ENCODE measurements at places on chromosomes 13 and 19.
A peak's percentile ranks its signal among the peaks of the same experiment; 100 is the strongest.

- DNase-seq: no peak
Measured at GRCh38 chr13:114090476-114090875, 41.9 kb downstream of the RASA3 start.

- no peak for DNase-seq
Measured at GRCh38 chr19:37943480-37943879, 36.5 kb downstream of the SIPA1L3 start.

DNA sequence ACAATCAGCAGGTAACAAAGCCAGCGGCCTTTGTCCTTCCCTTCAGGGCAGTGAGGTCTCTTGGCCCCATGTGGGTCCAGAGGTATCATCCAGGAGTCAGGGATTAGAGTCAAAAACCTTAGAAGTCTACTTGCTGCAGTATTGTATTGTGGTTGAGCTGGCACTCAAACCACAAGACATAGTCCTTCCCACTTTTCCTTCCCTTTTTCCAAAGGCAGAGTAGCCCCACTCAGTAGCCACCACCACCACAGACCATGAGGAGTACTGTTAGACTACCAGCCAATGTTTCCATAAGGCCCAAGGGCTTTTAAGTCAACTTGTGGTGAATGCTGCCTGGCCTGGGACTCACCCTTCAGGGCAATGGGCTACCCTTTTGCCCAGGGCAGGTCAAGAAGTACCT is 27.1 kb upstream of the CCNA1 start:
- DNase-seq: no peak

- peak; percentile 63 for DNase-seq
Measured at GRCh38 chr19:19134687-19135158, 3.6 kb downstream of the TMEM161A start.

- peak; percentile 50 for DNase-seq
Measured at GRCh38 chr19:5903056-5903623, 450 bp downstream of the NDUFA11 start.

DNA sequence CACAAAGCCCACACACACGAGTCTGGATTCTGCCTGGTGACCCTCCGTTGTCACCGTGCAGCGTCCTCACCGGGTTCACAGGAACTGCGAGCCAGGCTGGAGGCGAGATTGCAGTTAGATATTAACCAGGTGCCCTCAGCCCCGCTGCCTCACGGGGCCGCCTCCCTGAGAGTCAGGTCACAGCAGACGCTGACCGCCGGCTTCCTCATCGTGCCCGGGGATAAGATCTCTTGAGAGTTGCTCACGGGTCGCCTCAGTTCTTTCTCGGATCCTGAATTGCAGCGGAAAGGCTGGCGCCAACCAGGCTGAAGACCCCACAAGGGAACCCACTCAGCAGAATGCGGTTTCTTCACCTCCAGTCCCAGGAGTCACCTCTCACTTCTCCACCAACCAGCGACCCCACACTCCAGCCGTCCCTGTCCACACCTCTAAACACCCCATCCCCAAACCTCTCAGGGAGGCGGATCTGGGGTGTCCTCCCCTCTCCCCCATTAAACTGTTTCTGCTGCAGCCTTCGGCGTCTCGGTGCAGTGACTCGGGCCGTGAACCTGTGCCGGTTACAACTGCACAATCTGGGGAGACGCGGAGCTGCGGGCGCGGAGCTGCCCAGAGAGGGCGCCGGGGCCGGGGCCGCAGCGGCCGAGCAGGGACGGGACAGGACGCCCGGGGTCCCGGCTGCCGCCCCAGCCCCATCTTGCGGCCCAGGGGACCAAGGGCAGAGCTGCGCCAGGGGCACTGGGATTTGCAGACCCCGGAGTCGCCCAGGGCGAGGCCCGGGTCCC is 591 bp downstream of the ZNF823 start:
- DNase-seq: peak; percentile 59

DNA sequence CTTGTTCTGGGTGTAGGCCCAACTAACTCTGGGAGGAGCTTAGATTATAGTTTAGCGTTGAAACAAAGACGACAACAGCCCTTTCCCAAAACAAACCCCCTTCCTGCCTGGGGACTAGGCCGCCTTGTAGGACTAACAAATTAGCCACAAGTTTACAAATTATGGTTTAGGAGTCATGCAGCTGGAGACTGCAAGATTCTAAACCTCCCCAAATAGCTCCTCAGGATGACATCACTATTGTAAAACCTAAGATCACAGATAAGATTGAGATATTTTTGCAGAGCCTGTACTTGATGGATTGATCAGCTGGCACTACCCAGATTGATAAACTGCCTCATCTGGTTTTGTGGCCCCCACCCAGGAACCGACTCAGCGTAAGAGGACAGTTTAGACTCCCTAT is 2.3 kb upstream of the SLC25A15 start:
- DNase-seq: no peak

DNA sequence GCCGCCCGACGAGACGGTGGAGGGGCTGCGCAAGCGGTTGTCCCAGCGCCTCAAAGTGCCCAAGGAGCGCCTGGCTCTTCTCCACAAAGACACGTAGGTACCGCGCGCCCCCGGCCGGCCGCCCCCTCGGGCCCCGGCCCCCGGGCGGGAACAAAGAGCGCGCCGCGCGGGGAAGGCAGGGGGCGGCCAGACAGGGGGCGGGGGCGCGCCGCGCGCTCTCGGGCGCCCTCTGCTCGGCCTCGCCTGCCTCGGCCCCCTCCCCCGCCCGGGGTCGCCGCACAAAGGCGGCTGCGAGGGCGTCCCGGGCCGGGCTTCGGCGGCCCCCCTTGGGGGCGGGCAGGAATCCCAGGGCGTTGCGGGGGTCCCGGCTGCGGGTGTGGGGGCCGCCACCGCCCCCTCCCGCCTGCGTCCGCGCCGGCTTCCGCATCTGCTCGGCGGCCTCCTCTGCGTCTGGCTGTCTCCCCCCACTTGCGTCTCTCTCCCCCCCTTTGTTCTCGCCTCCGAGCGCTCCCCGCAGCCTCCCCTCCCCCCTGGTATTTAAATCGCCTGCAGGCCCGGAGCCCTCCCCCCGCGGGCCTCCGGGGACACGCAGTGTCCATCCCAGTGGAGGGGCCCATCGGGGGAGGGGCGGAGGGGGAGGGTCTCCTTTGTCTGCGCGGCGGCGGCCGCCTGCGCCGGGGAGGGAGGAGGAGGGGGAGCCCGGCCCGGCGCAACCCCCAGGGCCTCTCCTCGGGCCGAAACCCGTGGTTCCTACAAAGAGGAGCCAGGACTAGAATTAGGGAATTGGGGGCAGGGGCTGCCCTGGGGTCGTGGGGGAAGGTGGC is 2.3 kb downstream of the MIDN start:
- peak; percentile 58 for DNase-seq

- DNase-seq: no peak
Measured at GRCh38 chr19:11252665-11253355, 9.5 kb downstream of the DOCK6 start.

GRCh38 chr19:34589730-34590129 is 87.2 kb downstream of the SCGB2B2 start:
- DNase-seq: no peak

DNA sequence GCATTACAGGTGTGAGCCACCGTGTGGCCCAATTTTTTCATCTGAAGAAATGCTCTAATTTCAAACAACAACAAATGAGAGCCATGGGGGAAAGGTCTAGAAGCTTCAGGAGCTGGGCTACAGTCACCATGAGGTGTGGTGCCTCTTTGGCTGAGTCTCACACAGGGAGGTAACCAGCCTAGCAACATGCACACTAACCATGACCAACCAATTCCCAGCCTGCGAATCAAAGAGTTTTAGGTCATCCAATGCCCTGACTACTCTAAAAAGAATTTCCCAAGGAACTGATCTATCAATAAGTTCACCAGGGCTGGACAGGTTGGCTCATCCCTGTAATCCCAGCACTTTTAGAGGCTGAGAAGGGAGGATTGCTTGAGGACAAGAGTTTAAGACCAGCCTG is 29.9 kb downstream of the PBX4 start:
- no peak for DNase-seq

DNA sequence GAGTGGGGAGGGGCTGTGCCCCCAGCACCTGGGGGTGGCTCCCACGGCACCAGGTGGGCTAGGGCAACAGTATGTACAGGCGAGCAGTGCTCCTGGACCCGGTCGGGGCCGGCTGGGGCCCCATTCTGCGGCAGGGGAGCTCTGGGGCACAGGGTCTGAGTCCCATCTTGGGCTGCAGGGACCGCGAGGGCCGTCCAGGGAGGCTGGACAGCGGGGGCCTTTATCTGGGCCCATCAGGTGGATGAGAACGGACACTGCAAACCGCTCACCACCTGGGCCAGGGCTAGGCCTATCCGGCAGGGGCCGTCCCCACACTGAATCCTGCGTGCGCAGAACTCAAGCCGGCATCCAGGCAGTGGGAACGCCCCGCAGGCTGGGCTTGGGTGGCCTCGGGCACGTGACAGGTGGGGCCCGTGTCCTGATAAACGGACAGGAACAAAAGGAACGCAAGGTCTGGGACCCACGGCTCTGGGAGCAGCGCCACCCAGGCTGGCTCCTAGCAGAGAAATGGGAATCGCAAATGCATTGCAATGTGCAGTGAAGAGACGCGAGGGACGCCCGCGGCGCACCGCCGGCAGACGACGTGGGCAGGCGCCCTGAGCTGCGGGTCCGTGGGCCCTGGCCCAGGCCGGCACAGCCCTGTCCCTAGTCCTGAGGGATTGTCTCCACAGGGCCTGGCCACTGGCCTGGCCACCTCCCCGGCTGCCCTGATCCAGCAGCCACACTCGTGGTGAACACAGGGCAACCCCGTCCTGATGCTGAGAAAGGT is 29.7 kb downstream of the BTBD2 start:
- no peak for DNase-seq

- DNase-seq: no peak
Measured at GRCh38 chr19:45305007-45305406, 17.7 kb downstream of the CKM start.

DNA sequence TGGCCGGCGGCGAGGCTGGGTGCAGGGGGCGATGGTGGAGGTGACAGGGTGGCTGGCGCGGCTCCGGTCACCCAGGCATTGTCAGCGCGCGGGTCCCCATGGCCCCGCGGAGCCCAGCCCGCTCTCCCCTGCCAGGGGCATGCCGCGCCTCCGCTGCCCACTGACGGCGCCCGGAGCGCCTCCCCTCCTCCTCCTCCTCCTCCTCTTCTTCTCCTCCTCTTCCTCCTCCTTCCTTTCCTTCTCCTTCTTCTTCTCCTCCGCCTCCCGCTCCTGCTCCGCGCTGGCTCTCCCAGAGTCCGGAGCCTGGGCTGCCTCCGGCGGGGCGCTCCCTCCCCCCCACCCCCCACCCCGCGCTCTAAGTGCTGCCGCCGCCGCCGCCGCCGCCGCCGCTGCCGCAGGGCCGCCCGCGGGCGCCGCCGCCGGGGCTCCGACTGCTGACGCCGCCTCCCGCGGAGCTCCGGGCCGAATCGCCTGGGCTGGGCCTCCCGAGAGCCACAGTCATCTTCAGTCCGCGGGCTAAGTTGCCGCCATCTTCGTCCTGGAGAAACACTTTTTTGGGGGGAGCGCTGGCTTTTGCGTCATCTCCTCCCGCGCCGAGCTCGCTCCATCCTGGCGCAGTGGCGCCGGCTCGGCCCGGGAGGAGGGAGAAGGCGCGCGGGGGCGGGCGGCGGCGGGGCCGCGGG is 348.3 kb downstream of the LIG4 start:
- DNase-seq: peak; percentile 17

DNA sequence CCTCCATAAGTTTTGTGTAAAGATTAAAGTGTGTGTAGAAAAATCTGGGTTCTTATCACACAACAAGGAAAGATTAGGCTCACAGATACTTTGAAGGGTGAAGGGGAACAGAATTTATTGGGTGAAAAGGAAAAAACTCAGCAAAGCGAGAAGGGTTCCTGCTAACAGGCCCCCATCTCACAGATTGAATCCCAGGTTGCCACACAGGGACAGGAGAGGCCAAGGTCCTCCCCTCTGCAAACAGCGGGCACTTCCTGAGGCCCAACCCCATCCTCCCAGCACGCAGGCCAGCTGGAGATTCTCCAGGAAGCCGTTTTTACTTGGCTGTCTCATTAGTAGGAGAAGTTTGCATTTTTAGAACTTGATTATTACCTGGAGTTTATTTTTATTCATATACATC is 15.2 kb upstream of the ERCC5 start:
- no peak for DNase-seq

GRCh38 chr19:12574036-12574435 is 22.8 kb upstream of the ZNF564 start:
- no peak for DNase-seq

GRCh38 chr19:51147663-51148062 is 5.6 kb downstream of the SIGLEC7 start:
- DNase-seq: no peak

GRCh38 chr13:82522872-82523271 is 1359.4 kb downstream of the SLITRK1 start:
- no peak for DNase-seq

DNA sequence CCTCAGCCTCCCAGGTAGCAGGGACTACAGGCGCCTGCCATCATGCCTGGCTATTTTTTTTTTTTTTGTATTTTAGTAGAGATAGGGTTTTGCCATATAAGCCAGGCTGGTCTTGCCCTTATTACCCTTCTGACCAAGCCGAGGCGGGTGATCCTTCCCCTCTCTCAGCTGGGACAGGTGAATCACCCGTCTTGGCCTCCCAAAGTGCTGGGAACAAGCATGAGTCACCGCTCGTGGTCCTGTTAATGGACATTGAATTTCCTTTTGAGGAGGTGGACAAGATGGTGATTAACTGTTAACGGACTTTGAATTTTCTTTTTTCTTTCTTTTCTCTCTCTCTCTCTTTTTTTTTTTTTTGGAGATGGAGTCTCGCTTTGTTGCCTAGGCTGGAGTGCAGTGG is 10.6 kb downstream of the CD70 start:
- no peak for DNase-seq

DNA sequence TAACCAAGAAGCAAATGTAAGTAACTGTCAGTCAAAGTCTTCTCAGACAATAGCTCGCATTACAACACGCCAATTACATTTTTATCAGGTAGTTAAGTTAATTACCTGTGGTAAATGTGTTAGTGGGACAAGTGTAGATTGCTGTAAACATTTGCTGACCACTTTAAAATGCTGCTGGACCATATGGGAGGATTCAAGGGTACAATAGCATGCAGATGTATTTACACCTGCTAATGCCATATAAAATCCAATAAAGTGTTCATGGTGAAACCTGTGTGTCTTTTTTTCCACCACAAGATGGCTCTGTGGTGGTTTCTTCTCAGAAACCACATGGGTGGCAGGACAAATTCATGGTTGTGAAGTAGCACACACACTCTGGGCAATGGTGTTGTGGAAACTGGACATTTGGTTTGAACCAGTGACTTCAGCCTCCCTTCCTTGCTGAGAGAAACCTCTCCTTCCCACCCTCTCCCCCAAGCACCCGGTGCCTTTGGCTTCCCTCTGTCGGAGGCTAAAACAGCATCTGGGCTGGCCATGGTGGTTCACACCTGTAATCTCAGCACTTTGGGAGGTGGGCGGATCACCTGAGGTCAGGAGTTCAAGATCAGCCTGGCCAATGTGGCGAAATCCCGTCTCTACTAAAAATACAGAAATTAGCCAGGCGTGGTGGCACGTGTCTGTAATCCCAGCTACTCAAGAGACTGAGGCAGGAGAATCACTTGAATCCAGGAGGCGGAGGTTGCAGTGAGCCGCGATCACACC is 18.1 kb upstream of the GTF3A start:
- DNase-seq: peak; percentile 31

DNA sequence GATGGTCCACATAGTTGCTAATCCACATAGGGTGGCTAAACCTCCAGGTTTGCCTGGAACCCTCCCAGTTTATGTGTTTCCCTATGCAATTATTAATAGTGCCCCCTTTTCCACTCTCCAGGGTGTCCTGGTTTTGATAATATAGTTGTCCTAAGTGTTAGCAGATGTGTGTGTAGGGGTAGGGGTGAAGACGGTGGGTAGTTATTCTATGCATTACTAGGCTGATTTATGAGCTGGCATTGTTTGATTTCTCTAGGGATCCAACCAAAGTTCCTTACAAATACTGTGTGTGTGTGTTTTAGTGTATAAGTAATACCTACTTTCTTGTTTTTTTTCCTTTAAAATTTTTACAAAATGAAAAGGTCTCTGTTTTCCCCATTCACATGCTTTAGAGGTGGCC is 21.1 kb downstream of the GTF2F2 start:
- no peak for DNase-seq

Data from activated T-cell treated with anti-CD3 and anti-CD28 coated beads, Interleukin-2, amount 50 U/mL, for 48 hours (primary cell).